ENCODE measurements at places on chromosomes 16 and 17.

DNA sequence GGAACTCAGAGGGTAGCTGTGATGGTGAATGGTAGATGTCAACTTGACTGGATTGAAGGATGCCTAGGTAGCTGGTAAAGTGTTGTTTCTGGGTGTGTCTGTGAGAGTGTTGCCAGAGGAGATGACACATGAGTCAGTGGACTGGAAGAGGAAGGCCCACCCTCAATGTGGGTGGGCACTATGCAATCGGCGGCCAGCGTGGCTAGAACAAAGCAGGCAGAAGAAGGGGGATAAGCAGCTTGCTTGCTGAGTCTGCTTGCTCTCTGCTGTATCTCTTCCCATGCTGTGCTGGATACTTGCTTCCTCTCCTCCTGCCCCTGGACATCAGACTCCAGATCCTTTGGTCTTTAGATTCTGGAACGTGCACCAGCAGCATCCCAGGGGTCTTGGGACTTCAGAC lies 128.1 kb downstream of the AIPL1 start:
- DNase-seq = no peak

DNA sequence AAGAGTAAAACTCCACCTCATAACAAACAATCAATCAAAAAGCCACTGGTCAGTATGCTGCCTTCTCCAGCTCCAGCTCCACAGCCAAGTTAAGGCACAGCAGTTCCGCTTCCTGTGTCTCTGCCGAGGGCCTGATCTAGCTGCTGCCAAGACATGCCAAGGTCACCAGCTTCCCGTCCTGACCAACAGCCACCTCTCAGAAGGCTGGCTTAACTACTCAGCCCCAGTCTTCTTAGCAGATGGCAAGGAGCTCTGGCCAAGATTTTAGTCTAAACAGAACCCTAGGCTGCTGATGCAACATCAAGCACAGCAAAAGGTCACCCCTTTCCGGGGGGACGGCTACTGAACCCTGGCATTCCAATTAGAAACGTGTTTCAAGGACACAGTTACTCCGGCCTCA lies 17.7 kb upstream of the MNT start:
- DNase-seq = no peak

GRCh38 chr17:29412780-29413565 lies 22.8 kb downstream of the TAOK1 start:
- peak; percentile 52 for DNase-seq

DNA sequence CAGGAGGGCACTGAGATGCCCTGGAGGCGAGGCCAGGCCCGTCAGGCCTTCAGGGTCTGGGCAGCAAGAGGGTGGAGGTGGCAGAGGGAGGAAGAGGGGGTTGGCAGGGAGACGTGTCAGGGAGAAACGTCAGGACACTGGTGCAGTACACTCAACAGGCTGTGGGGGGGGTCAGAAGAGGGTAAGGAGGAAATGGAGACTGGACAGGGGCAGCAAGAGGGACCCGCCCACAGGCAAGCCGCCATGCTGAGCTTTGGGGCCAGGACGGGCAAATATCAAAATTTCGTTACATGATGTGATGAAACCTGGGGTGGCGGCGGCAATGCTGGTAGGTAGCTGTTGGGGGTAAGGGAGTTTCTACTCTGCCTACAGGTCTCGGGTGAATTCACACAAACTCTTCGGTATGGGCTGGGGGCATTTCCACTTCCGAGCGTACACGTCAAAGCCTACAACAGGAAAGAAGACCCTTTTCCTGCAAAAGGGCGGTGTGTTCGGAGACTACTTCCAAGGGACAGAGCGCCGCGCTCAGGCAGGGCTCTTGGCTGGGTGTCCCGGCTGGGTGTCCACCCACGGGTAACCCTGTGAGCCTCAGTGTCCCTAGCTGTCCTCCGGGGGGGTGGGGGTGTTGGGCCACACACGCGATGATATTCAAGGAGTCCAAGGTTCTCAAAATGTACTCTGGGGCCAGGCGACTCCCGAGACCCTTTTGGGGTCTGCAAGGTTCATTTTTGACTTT lies 43.3 kb upstream of the ATP2A3 start:
- DNase-seq = no peak

GRCh38 chr17:34733333-34733732 lies 154.0 kb downstream of the TMEM132E start:
- no peak for DNase-seq

GRCh38 chr16:89191033-89191900 lies 9.1 kb downstream of the SLC22A31 start:
- DNase-seq = no peak

GRCh38 chr17:41982026-41982760 lies 15.6 kb downstream of the CNP start:
- no peak for DNase-seq

DNA sequence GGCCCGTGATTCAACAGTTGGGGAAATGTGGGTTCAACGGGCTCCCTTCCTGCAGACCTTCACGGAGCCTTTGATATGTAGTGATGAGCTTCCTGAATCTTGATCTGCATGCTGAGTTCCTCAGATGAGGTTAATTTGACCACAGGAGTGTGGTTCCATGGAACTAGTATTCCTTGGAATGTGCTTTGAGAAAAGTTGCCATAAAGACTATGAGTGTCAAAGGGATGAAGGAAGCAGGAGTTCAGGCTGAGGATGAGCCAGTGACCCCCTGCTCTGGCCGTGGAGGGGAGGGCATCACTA lies 229.2 kb downstream of the MSI2 start:
- DNase-seq = no peak

GRCh38 chr17:1976000-1976682 lies 49.0 kb downstream of the RTN4RL1 start:
- no peak for DNase-seq

- no peak for DNase-seq
Measured at GRCh38 chr17:50048146-50048720, 7.7 kb upstream of the ITGA3 start.

DNA sequence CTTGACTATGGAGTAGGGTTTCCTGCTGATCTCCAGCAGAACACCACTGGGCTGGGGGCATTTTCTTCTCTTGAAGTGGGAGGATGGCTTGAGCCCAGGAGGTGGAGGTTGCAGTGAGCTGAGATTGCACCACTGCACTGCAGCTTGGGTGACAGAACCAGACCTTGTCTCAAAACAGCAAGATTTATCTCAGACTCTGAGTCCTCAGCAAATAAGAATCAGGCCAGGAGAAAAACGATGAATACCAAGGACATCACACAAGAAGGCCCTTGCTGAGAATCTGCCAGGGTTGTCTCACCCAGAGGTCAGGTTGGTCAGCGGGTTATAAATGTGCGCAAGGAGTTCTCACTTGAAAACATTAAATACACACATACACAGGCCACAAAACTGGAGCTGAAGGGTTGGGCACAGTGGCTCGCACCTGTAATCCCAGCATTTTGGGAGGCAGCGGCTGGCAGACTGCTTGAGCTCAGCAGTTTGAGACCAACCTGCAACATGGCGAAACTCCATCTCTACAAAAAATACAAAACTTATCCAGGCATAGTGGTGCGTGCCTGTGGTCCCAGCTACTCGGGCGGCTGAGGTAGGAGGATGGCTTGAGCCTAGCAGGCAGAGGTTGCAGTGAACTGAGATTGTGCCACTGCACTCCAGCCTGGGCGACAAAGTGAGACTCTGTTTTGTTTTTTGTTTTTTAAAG lies 7.7 kb downstream of the MXRA7 start:
- no peak for DNase-seq

DNA sequence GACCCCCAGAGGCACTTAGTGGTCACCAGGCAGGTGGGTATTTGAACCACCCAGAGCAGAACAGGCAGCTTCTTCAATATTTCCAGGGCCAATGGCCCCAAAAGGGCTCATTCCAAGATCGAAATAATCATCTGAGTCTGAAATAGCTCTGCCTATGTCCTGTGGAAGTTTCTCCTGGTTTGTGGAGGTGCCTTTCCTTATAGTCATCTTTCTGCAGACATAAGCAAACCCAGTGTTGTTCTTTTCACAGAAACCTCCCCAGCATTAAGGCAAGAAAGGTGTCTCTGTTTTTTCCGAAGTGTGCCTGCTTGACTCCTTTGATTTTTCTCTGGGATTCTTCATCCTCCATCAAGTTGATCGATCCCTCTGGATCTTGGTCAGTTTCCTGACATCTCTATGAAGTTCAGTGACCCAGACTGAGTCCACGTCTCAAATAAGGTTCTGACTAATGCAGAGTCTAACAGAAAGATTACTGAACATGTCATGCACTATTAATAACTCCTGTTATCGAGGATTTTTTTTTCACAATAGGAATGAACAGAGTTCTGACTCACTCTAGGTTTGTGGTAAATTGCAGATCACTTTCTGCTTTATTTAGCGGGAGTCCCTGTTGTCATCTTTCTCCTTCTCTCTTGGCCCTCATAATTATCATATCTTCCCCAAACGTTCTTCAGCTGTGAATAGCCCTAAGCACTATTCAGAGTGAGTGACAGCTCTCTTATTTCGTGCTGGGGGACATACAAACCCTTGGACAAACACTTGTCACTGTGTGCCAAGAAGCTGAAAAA lies 1.5 kb downstream of the LRRC3C start:
- peak; percentile 93 for DNase-seq

DNA sequence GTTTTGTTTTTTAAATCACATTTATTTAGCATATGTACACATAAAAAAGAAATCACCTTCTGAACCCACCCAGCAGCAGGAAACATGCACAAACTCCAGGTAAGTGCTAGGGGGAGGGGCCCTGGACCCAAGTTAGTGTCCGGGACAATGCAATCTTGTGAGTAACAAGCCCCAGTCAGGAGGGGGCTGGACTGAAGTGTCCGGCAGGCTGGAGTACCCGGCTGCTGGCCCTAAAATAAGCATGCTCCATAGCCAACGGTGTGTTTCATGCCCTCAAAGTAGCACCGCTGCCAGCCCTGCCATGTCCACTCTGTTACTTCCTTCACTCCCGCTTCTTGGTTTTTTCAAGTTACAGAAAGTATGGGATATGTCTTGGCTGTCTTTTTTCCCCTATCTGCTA lies 102.1 kb downstream of the SPAG9 start:
- DNase-seq = no peak

DNA sequence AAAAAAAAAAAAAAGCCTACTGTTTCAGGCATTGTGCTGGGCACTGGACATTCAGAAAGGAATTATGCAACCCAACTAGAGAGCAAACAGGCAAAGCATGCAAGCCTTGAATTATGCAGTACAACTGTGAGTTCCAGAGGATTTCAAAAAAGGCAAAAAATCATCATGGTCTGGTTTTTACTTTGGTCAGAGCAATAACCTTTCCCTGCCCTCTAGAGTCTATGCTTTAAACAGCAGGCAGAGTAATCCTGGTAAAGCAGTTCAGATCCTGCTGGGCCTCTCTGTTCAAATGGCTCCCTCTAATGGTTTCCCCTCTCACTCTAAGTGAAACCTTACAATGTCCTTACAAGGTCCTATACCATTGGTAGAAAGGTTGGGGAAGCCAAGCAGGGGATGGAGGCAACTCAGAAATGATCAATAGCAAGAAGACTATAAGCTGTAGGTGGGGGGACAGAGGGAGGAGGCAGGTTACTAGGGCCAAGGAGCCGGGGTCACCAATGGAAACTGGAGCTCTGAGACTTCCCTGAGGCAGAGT lies 4.6 kb upstream of the TAF15 start:
- peak; percentile 84 for DNase-seq

DNA sequence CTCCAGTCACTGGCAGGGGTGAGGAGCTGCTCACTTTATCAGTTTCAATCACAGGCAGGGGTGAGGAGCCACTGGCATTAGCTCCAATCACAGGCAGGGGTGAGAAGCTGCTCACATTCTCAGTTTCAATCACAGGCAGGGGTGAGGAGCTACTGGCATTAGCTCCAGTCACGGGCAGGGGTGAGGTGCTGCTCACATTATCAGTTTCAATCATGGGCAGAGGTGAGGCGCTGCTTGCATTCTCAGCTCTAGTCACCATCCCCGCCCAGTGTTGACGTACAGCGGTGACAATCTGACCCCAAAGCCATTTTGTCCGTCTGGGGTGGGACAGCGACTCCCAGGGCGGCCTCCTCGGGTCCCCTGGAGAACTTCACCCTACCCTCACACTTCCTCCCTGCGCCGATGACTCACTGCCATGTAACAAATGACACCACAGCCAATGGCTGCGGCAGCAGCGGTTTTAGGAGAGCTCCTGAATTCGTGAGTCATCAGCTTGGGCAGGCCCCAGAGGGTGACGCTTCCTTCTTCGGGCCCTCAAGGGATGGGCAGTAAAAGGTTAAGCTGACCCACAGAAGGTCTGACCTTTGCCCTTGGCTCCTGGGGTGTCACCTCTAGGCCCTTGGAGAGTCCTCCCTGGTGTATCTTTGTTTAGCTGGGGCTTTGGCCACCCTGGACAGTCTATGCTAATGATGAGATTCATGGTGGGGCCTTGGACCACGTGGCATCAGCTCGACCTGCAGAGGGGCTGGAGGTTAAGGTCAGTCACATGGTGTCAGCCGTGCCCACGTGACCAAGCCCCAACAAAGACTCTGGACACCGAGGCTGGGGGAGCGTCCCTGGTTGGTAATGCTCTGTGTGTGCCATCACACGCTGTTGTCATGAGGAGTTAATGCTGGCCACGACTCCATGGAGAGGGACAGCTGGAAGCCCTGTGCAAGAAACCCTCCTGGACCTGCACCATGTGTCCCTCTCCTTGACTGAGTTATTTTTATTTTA lies 171.7 kb downstream of the C16orf95 start:
- no peak for DNase-seq

GRCh38 chr16:7405166-7405565 lies 72.5 kb downstream of the RBFOX1 start:
- no peak for DNase-seq

GRCh38 chr17:50558581-50558940 lies 2.0 kb upstream of the CACNA1G start:
- DNase-seq = no peak

- no peak for DNase-seq
Measured at GRCh38 chr16:57039148-57039812, 49.9 kb downstream of the NLRC5 start.

DNA sequence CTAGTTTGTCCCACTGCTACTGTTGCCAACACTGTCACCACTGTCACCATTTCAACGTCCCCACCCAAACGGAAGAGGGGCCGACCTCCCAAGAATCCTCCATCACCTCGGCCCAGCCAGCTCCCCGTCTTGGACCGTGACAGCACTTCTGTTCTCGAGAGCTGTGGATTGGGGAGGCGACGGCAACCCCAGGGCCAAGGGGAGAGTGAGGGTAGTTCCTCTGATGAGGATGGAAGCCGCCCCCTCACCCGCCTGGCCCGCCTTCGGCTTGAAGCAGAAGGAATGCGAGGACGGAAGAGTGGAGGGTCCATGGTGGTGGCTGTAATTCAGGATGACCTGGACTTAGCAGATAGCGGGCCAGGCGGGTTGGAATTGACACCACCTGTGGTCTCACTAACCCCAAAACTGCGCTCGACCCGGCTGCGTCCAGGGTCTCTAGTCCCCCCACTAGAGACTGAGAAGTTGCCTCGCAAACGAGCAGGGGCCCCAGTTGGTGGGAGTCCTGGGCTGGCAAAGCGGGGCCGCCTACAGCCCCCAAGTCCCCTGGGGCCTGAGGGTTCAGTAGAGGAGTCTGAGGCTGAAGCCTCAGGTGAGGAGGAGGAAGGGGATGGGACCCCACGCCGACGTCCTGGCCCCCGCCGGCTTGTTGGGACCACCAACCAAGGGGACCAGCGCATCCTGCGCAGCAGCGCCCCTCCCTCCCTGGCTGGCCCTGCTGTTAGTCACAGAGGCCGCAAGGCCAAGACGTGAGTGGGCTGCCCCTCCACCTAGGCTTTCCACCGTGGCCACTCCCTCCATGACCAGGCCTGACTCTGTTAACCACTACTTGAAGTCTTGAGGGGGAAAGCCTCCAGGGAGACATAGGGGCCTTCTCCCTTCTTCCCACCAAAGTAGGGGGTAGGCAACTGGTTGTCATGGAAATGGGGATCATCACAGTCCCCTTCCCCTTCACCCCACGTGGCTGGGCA lies 9.0 kb upstream of the PHKG2 start:
- DNase-seq = no peak
